ENCODE measurements at places on chromosomes 12 and 14.

DNA sequence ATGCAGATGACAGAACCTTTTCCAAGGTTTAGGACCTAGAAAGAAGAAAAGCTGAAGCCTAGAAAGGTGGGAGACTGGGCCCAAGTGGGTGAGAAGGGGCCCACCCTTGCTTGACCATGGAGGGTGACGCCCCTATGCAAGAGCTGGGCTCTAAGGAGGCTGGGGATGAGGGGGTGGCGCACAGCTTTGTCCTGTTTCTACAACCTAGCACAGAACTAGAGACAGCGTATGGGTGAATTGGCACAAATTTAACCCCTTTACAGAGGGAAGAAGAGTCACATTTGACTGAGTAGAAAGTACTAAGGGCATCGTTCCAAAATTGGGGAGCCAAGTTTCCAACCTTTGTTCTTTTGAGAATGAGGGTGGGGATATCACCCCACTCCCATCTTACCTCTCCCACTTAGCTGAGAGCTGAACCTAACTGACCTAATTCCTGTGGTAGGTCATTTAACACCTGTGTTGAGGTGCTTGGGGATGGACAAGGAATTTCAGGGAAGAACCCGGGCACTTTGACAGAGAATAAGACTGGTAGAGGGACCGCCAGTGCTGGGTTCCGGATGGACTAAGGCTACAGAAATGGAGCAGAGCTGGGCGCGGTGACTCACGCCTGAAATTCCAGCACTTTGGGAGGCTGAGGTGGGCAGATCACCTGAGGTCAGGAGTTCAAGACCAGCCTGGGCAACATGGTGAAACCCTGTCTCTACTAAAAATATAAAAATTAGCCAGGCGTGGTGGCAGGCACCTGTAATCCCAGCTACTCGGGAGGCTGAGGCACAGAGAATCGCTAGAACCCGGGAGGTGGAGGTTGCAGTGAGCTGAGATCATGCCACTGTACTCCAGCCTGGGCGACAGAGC lies 5.2 kb downstream of the NFKBIA start:
- DNase-seq = no peak

- DNase-seq = no peak
Measured at GRCh38 chr12:1424674-1425395, 169.5 kb downstream of the FBXL14 start.

DNA sequence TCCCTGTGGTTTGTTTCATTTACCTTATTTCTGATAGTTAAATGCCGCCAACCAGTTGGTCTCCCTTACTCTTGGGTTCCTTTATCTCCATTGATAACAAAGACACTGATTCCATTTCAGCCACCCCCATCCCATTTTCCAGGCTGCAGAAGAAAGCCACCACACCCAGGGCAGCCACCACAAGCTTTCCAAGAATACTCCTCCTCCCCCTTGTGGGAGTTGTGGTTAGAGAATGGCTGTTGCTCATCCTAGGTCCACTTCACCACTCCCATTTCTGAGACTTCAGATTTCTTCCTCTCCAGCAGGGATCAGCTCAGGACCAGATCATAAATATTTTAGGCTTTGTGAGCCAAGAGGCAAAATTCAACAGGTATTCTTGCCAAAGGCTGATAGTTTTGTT lies 73.9 kb downstream of the ANO4 start:
- no peak for DNase-seq

- DNase-seq = no peak
Measured at GRCh38 chr14:68327231-68327630, 465.6 kb downstream of the ZFP36L1 start.

GRCh38 chr14:54803396-54803795 lies 99.2 kb downstream of the GCH1 start:
- no peak for DNase-seq

- DNase-seq = no peak
Measured at GRCh38 chr14:37167151-37168047, 5.0 kb downstream of the SLC25A21 start.

- DNase-seq = no peak
Measured at GRCh38 chr12:43107026-43107775, 444.8 kb downstream of the ADAMTS20 start.

GRCh38 chr14:73757876-73758391 lies 43.8 kb upstream of the PNMA1 start:
- no peak for DNase-seq

- DNase-seq = no peak
Measured at GRCh38 chr12:43312991-43313505, 239.0 kb downstream of the ADAMTS20 start.

DNA sequence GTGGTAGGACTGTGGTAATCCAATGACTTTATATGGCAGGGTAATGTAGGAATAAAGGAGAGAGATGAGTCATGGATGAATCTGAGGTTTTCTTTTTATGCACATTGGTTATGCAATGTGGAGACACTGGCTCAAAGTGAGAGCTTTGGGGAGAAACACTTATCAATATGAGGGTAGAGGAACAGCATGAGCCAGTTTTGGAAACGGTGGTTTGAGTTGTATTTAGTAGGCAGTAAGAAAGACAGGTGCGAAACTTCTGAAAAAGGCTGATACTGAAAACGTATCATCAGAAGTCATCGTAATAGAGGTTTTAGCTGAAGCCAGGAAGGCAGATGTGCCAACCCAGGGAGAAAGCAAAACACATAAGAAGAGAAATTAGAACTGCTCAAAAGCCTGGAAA lies 854.8 kb upstream of the SEL1L start:
- no peak for DNase-seq

GRCh38 chr12:121937654-121938053 lies 19.3 kb downstream of the CFAP251 start:
- DNase-seq = no peak

GRCh38 chr14:101255765-101256125 lies 305.6 kb upstream of the DIO3 start:
- DNase-seq = no peak

GRCh38 chr12:45912774-45913173 lies 77.6 kb downstream of the SCAF11 start:
- no peak for DNase-seq

DNA sequence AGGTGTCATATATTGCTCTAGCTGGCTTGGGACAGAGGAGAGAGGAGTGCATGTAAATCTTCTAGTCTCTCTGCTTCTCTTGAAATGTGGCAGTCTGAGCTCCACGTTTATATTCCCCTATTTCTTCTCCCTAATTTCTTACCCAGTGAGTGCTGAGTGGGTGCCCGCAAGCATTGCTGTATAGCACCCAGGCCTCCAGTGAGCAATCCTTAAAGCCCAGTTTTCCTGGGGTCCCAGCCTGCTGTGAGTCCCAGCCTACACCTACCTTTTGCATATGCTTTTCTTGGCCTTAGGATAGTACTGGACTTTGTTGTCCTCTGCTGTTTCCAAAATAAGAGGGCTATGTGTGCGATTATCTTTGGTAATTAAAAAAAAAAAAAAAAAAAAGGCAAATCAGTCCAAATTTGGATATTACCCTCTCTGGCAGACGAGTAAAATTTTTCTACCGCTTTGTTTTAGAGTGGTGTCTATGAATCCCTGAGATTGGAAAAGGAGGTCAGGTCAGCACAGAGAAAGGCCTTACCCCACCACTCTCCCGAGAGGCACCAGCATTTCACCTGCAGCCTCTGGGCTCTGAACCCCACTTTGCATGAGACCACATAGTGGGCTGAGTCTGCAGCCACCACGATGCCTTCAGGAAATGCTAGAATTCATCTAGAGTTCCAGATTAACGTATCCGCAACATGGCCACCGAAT lies 1.1 kb downstream of the MGST1 start:
- DNase-seq = no peak

DNA sequence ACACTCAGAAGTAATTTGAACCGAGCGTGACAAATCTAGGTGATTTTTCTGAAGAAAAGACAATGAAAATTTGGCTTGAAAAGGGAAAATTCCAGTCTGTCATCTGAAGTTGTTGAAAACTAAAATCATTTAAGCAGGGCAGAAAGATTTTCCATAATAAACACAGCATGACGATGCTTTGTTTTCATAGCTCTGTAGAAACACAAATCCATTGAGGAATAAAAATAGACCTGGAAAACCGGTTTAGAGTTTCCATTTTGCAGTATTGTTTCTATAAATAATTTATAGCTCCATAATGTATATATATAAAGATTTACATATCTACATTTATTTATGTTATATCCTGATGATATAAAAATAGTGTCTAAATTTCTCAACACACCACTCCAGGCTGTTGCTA lies 1918.5 kb upstream of the FLRT2 start:
- DNase-seq = no peak

DNA sequence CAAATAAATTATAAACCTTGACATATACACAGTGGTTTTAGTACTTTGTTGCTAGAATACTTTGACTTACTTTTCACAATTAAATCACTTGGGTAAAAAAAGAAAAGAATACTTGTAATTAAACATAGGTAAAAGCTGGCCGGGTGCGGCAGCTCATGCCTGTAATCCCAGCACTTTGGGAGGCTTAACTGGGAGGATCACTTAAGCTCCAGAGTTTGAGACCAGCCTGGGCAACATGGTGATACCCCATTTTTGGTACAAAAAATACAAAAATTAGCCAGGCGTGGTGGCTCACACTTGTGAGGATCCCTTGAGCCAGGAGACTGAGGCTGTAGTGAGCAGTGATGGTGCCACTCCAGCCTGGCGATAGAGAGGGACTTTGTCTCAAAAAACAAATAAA lies 7.8 kb downstream of the STX2 start:
- DNase-seq = no peak

GRCh38 chr12:112942572-112942971 lies 4.3 kb downstream of the OAS3 start:
- no peak for DNase-seq

DNA sequence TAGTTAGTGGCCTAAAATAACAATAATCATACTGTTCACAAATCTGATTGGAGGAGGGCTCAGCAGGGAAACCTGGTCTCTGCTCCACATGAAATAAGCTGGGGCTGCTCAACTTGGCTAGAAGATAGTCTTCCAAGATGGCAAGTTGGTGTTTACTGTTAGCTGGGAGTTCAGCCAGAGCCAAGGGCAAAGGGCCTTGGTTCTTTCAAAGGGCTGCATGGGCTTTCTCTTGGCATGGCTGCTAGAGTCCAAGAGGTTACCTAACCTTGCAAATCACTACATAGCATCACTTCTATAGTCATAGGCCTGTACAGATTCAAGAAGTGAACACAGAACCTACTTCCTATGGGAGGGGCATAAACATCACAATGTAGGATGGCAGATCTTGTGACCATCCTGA lies 7.1 kb downstream of the EXOC5 start:
- DNase-seq = no peak

DNA sequence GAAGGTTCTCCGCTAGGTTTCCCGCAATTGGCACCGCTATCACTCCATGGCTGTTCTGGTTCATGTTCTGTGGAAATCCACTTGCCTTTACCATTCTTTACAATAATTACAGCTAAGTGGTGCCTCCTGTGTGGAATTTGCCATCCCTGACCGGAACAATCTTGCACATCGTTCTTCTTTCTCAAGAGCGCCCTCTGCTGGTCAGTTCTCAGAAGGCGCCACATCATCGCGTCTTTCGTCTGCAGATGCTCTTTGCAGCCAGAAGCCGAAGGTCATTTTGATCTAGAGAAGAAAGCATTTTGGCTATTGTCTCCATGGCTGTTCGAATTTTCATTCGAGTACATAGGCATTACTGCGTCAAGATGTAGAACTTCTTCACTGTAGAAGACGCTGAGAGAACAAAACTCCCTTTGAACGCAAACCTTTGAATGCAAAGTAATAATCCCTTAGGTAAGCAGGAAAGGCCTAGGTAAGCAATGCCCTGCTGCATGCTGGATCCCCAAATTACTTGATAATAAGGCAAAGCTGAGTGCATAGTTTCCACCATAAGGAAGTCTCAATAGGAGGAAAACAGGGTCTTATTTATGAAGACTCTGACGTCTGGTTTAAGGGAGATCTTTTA lies 10.1 kb upstream of the RTRAF start:
- DNase-seq = peak; percentile 69

GRCh38 chr12:45426294-45426693 lies 210.4 kb downstream of the ANO6 start:
- no peak for DNase-seq

DNA sequence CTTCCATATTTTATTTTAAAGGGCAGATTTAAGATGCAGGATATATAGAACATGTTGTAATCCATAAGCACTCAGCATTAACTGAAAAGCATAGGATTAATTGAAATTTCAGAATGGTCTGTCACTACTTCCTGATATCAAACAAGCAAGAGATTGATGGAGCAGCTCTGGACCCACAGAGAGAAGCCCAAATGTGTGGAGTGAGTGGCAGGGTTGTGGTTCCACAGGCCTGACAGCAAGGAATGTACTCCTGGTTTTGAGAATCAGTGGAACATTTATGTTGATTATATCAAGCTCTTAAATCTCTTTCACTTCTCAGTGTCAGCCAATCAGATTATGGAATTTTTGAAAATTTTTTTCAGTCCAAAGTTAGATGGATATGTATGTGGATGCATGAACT lies 267.6 kb upstream of the PRICKLE1 start:
- no peak for DNase-seq

GRCh38 chr12:63944586-63945228 lies 100.2 kb downstream of the SRGAP1 start:
- no peak for DNase-seq

- no peak for DNase-seq
Measured at GRCh38 chr12:109476807-109477184, 304 bp downstream of the KCTD10 start.

- no peak for DNase-seq
Measured at GRCh38 chr14:82562881-82563280, 1029.2 kb upstream of the SEL1L start.

GRCh38 chr12:19846574-19846973 lies 407.3 kb downstream of the AEBP2 start:
- DNase-seq = no peak

DNA sequence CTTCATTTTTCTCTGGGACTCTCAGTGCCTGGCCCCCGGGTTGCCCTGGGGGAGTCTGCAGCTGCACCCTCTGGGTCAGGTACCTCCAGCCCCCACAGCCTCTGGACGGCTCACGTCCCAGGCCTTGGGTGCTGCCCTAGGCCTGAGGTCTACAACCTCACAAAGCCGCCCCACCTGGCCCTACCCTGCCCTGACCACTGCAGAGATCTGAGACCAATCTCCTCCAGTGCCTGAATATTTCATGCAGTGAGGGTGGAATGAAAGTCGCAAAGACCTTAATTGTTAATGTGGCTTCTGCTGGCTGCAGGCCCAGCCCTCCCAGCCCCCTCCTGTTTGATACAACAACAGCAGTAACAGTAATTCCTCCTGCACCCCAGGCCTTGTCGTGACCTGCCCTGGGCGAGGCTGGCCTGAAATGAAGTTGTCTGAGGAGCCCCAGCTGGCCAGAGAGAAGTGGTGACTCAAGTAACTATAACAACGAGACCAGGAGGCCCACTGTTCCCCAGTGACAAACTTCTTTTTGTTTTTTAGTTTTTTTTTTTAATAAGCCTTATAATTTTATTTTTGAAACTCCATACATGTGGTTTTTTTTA lies 8.8 kb upstream of the CCDC85C start:
- DNase-seq = no peak

GRCh38 chr14:64763801-64764621 lies 59.8 kb downstream of the PLEKHG3 start:
- no peak for DNase-seq

DNA sequence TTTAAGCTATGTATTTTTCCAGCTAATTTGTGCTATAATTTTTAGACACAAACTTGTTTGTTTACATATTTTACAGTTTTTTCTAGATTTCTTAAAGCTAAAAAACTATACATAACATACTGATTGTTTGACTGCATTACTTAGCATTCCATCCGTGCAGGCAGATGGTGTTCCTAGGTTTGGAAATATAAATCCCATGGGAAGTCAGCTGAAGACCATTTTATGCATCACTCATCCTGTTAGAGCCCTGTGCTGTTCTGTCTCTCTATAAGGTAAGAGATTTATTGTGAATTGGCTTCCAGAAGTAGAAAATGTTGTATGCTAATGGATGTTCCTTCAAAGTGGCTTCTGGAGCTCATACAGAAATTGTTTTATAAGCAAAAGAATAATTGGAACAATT lies 31.1 kb downstream of the RMST start:
- no peak for DNase-seq

Measured in stimulated activated CD8-positive, alpha-beta memory T cell treated with anti-CD3 and anti-CD28 coated beads, Interleukin-7, amount 100 ng/mL, for 24 hours (primary cell).